ENCODE measurements at places on chromosomes 5 and 9.

GRCh38 chr9:86637515-86637914 lies 283.3 kb upstream of the TUT7 start:
- peak; percentile 82 for DNase-seq

GRCh38 chr9:91847581-91848091 lies 102.4 kb downstream of the ROR2 start:
- DNase-seq, result peak; percentile 77

- DNase-seq, result no peak
Observed at GRCh38 chr5:171300358-171300757, 8.7 kb upstream of the TLX3 start.

- no peak for DNase-seq
Observed at GRCh38 chr9:88747768-88748167, 212.8 kb downstream of the NXNL2 start.

DNA sequence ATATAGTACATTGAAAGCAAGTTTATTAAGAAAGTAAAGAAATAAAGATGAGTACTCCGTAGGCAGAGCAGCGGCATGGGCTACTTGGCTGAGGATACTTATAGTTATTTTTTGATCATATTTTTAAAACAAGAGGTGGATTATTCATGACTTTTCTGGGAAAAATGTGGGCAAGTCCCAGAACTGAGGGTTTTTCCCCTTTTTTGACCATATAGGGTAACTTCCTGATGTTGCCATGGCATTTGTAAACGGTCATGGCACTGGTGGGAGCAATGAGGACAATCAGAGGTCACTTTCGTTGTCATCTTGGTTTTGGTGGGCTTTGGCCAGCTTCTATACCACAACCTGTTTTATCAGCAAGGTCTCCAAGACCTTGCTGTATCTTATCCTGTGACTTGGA lies 5.2 kb upstream of the BASP1 start:
- DNase-seq, result no peak

DNA sequence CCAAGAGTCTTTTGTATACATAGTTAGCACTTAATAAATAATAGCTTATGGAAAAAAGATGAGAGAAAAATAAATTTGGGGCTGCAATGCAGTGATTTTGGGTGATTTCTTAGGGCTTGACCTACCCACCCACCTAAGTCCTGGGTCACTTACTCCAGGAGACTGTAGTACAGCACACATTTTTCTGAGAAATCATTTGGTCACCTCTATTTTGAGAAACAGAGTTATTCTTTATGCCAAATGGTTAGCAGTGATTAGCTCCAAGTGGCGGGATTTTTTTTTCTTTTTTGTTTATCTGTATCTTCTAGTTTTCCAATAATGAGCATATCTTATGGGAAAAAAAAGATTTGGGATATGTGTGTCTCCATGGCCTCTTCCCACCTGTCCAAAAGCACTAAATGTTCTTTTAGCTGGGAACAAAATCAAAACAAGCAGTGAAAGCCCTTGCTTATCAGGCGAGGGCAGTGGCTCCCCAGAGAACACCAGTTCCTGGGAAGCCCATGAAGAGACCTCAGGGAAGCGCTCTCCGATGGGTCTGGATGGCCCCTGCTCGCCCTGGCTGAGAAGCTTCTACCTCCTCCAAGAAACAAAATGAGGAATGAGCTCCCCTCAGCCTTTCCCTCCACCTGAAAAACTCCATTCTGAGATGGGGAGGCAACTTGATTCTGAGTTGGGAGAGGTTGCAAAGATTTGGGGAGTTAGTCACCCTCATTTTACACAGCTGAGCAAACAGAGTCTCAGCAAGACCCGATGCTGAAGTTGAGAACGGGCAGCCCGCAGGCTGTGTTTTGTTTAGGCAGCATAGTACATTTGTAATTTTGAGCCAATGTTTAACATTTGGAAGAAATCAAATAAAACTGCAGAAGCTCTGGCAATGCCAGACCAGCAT lies 69.9 kb downstream of the CYFIP2 start:
- DNase-seq, result no peak

GRCh38 chr9:101398930-101399642 lies 435 bp downstream of the ZNF189 start:
- no peak for DNase-seq

- no peak for DNase-seq
Observed at GRCh38 chr5:167710444-167711073, 580.9 kb upstream of the WWC1 start.

- DNase-seq, result peak; percentile 81
Observed at GRCh38 chr9:96875461-96876142, 21.3 kb upstream of the ZNF782 start.

DNA sequence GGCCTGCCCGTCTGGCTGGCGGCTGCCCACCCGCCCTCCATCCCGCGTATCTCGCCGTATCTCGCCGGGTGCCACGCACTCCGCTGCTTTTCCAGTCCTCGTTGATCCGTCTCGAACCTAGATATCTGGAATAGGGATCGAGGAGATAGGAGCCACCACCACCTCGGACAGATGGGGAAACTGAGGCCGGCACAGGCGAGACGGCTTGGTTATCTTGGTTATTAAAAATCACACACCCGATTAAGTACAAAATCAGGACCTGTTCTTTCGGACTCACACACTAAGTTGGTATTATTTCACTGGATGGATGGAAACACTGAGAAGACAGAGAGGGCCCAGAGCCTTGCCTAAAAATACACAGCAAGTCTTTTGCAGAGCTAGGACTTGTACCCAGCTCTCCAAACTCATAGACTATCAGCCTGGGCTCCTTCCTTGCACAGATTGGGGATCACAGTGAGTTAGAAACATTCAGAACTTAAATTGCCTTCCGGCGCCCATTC lies 678 bp downstream of the SLC26A2 start:
- DNase-seq, result no peak

DNA sequence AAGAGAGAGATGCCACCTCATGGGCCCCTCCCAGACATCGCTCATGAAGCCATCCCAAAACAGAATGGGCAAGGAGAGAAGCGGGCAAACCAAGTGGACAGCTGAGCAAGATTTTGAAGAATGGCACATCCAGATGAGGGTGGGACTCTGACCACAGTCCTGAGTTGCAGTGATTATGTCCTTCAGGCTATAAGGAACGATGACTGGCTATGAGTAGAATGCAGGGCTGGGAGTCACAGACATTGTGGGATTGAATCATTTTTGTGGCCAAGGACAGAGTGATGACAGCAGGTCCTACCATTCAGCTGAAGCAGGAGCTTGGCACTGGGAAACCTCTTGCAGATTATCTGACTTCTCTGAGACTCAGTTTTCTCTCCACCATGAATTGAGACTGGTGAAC lies 245.7 kb upstream of the SLC30A5 start:
- no peak for DNase-seq

- DNase-seq, result peak; percentile 87
Observed at GRCh38 chr9:127122176-127123063, at the start of gene ANGPTL2. TSS of gene ANGPTL2 (minus strand) at chr9:127122635. CDS start at chr9:127108731, 13,904 bp downstream.

Measured in cardiac muscle cell (in vitro differentiated cells and primary cell).